ENCODE measurements at places on chromosomes 5 and 9.

DNA sequence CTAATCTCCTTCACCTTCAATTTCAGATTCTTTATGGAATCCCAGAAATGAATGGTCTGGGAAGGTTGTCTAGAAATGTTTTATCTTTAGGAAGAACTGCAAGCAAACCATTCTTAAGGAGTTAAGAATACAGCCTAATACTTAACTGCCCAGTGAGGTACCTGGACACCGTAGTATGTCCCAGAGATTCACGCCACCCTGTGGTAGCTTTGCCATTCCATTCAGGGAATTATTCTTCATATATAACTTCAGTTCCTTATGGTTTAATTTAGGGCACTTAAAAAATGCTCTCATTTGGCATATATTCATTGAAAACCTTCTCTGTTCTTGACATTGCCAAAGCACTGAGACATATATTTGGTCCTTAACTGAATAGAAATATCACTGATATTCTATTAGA, 49.7 kb downstream of the ACTBL2 start:
- no peak for DNase-seq

GRCh38 chr9:128081056-128081455, 13.0 kb downstream of the SLC25A25 start:
- DNase-seq = no peak

- DNase-seq = no peak
These were observed 35.3 kb upstream of the CLPTM1L start for GRCh38 chr5:1380011-1380817.

DNA sequence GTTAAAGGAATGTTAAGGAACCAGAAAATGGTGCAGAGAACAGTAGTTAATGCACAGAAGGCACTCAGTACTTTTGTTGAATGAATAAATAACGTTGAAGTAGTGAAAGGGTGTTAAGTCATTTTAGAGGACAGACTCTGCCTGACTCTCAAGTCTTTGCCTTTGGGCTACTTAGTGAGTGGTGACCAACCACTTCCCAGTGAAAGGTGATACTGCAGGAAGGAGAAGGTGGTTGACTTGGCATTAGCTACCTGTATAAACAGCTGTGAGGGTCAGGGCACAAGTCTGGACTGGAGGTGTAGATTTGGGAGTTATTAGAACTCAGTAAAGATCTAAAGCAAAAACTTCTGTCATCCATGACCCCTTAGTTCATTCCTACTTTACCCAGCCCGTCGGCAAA, 4.9 kb upstream of the SHB start:
- DNase-seq = no peak

DNA sequence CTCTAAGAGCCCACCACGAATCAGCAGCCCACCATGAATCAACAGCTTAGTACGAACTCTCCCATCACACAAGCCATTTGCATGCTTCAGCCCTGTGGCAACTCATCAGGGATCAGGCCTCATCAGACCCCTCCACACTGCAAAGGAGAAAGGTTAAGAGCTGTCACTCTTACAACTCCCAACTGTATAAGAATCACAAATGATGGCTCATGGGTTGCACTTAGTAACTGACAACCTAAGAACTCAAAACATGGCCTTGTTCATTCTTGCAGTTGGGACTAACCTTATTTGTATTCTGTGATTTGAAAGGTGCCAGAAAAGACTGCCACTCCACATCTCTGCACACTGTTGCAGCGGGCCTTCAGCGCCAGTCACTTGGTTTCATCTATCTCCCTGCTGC, 149.1 kb upstream of the ZNF366 start:
- no peak for DNase-seq

- no peak for DNase-seq
These were observed 27.5 kb downstream of the B4GALT1 start for GRCh38 chr9:33139421-33140228.

- DNase-seq = no peak
These were observed 1.5 kb upstream of the ANKHD1 start for GRCh38 chr5:140399979-140400729.

- DNase-seq = no peak
These were observed 122.5 kb upstream of the ZNF618 start for GRCh38 chr9:113753398-113754119.

DNA sequence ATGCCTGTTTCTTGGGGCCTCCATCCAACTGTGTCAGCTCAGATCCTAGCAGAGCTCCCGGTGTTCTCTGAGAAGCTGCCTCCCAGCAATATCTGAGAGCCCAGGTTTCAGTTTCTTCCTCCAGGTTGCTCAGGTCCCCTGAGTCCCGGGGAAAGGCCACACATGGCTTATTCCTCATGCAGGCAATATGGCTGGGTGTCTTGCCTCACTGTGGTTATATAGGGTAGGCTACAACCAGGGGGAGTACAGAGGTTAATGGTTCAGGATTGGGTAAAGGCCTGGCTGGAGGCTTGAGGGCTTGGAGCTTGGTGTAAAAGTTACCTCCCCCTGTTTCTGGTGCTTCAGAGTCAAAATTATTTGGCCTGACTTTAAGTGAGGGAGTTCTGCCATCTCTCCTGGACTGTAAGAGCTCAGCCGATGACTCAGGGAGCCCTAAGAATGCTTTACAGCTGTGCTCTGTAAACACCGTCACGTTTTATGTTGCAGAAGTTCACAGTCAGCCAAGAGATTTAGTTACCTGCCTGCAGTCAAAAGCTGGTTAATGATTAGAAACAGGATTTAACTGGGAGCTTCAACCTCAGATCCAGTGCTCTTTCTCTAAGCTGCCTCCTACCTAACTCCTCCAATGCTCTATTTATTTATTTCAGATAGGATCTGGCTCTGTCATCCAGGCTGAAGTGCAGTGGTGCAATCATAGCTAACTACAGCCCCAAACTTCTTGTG, 24.3 kb upstream of the UBAP2 start:
- no peak for DNase-seq

DNA sequence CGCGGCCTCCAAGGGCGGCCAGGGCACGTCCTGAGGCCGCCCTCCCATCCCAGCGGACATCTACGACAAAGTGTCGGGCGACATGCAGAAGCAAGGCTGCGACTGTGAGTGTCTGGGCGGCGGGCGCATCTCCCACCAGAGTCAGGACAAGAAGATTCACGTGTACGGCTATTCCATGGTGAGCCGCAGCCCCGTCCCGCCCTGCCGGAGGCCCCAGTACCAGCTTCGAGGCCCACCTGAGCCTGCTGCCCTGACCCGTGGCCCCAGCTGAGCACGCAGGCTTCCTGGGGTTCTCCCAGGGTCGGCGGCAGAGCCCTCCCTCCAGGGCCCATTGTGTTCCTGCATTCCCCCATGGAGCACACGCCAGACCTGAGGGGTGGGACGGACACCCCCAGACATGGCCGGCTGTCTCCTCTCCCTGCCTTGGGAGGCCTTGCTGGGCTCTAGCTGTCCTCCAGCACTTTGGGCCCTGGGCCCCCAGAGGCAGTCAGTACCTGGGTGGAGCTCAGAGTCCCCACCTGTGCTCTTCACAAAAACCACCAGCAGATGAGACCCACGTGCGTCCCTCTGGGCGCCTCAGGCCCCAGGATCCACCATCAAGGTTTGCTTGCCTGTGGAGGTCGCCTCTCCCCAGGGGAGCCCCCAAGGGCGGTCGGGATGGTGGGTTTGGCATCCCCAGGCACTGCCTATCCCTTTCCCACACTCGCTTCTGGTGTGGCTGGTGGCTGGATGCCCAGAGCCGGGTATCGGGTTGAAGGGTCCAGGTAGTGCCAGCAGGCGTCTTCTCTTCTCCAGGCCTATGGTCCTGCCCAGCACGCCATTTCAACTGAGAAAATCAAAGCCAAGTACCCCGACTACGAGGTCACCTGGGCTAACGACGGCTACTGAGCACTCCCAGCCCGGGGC, 1.0 kb downstream of the PHPT1 start:
- no peak for DNase-seq
